ENCODE measurements at places on chromosomes 7 and 10.

DNA sequence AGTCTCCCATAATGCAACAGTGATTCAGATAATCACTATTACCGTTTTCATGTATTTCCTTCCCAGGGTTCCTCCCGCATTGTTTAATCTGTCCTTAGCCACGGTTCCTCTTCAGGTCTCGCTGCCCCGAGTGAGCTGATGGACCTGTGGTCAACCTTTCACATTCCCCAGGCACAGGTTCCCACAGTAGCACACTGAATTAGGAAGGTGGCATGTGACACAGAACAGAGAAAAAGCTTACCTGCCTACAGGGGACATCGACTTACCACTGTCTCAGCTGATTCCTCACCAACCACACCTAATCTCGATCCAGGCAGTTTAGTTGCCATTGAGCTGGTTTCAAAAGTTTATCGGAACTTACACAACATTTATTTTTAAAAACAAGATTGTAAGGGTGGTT is 72.2 kb downstream of the MTURN start:
- no peak for DNase-seq

GRCh38 chr10:132003282-132003924 is 21.7 kb upstream of the BNIP3 start:
- no peak for DNase-seq

DNA sequence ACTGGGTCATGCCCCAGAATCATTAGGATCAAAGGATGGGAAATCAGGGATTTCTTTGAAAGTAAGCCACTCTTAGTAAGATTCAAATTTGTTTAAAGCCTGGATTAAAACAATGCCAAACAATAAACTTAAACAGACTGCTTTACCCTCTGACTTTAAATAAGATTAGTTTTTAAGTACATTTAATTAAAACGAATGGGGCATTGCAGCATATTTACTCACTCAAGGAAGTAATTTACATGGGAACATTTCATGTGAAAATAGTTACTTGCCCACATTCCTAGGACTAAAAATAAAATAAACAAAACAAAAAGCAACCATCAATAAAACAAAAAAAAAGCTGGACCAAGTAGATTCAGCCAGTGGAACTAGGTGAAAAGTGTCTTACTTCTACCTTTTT is 7.8 kb downstream of the ABLIM1 start:
- no peak for DNase-seq

- DNase-seq: no peak
Observed at GRCh38 chr7:32218741-32219288, 148.6 kb upstream of the PDE1C start.

DNA sequence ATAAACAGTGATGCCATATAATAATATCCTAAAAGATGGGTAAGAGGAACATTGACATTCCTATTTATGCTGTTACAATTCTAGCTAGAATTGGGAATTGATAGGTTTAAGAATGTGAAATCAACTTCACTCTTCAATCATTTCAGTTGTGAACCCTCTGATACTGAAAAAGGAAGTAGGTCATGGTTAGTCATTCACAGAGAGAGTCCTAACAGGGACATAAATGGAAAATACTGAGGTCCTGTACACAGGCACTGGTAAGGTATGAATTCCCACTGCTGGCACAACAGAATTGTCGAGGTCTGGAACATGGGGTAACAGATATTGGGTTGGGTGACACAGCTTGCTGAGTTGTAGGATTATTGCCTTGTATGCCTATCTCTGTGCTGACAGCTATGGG is 289.4 kb upstream of the LRRN3 start:
- DNase-seq: no peak

DNA sequence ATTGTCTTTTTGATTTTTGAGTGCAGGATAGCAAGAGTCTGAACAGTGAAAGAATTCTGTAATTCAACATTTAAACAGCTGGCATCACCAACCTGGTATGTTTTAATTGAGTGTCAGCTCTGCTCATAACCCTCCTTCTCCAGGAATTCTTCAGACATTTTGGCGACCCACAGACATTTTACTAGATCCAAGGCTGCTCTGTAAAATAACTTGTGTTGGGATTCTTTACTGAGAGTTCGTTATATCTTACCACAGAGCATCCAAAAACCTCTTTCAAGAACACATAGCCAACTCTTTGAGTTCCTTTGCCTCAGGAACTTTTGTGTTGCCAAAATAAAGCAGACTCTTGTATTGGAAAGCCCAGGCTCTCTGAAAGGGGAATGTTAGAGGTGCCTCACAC is 27.7 kb upstream of the SORCS3 start:
- no peak for DNase-seq

DNA sequence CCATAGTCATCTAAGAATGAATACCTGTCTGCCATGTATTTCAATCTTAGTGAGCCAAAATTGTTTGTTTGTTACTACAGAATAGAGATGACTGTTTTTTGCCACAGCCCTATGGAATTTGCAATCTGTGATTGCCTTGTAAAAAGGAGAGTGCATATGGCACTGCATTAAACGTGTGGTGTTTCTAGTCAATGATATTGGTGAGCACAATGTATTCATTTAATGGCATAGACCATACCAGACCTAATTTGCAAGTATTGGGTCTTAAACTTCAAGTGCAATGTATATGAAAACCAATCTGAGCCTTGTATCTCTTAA is 11.3 kb downstream of the INSIG1 start:
- no peak for DNase-seq

- no peak for DNase-seq
Observed at GRCh38 chr7:20393021-20393610, 62.4 kb downstream of the ITGB8 start.

DNA sequence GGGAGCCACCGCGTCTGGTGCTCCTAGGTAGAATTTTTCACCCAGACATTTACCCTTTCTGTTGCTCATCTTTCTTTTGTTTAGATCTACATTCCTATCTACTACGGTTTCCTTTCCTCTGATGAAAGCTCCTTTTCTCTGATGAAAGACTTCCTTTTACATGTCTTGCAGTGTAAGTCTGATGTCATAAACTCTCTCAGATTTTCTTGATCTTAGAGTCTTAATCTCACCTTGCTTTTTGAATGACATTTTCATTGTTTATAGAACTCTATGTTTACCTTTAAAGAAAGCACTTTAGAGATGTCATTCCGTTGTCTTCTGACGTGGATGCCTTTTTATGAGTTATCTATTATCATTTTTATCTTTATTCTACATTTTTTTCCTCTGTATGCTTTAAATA is 171.8 kb upstream of the MTPN start:
- DNase-seq: no peak

DNA sequence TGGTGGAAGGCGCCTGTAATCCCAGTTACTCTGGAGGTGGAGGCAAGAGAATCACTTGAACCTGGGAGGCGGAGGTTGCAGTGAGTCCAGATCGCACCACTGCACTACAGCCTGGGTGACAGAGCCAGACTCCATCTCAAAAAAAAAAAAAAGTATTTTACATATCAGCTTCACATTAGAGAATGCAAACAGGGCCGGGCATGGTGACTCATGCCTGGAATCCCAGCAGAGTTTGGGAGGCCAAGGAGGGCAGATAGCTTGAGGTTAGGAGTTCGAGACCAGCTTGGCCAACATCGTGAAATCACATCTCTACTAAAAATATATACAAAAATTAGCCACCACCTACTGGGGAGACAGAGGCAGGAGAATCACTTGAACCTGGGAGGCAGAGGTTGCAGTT is 31.6 kb downstream of the USP54 start:
- no peak for DNase-seq

DNA sequence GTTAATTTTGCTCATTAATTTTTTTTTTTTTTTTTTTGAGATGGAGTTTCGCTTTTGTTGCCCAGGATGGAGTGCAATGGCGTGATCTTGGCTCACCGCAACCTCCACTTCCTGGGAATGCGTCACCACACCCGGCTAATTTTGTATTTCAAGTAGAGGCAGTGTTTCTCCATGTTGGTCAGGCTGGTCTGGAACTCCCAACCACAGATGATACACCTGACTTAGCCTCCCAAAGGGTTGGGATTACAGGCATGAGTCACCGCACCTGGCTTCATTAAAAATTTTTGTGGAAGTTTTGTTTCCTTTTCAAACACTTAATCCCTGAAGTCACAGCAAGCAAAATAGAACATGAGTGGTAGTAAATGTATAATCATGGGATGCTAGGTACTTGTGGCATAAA is 857.2 kb upstream of the PHF14 start:
- no peak for DNase-seq

- DNase-seq: no peak
Observed at GRCh38 chr10:114515298-114515914, 111.1 kb upstream of the AFAP1L2 start.

DNA sequence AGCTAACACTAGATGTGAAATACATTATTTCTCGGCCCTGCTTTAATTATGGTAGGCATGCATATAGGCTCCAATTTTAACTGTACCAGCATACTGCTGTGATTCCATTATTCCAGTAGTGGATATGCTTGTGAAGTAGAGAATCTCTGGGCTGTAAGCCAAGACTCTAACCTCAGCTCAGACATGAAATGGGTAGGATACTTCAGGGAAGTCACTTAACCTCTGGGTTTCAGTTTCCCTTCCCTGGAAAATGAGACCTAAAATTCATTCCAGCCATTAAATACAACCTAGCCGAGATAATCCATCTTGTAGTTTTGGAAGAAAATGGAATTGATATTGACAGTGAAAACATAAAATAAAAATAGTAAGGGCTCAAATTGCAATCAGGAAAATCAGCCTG is 59.6 kb upstream of the TRIL start:
- no peak for DNase-seq

GRCh38 chr7:117564080-117564479 is 84.3 kb downstream of the CFTR start:
- DNase-seq: no peak

- DNase-seq: no peak
Observed at GRCh38 chr7:64300641-64301405, 12.9 kb upstream of the ZNF736 start.

GRCh38 chr10:106043863-106044262 is 1120.6 kb downstream of the SORCS1 start:
- DNase-seq: no peak

DNA sequence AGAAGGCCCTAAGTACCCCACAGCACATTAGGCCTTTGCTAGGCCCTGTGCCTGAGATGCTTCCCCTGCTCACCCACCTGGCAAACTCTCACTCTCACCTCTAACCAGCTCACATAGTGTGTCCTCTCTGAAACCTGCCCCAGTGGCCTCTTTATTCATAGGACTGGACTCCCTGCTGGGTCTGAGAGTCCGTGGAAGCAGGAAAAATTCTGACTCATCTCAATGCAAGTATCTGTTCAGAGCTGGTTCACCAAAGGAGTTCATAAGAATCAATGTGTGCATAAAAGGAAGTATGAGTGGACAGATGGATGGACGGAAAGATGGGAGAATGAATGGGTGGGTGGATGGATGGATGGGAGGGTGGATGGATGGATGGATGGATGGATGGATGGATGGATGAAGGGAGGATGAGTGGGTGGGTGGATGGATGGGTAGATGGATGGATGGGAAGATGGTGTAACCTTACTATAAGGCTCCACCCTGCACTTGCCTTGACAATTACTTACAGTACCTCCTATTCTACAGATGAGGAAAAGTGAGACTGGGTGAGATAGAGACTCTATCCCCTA is 111.2 kb upstream of the ZMIZ1 start:
- DNase-seq: no peak

DNA sequence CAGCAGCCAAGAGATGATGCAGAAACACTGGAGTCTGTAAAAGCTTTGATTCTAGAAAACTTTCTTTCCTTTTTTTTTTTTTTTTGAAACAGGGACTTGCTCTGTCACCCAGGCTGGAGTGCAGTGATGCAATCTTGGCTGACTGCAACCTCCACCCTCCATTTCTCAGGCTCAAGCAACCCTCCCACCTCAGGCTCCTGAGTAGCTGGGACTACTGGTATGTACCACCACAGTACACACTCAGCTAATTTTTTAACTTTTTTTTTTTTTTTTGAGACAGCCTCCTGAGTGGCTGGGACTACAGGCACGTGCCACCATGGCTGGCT is 17.0 kb upstream of the BAG3 start:
- peak; percentile 68 for DNase-seq

DNA sequence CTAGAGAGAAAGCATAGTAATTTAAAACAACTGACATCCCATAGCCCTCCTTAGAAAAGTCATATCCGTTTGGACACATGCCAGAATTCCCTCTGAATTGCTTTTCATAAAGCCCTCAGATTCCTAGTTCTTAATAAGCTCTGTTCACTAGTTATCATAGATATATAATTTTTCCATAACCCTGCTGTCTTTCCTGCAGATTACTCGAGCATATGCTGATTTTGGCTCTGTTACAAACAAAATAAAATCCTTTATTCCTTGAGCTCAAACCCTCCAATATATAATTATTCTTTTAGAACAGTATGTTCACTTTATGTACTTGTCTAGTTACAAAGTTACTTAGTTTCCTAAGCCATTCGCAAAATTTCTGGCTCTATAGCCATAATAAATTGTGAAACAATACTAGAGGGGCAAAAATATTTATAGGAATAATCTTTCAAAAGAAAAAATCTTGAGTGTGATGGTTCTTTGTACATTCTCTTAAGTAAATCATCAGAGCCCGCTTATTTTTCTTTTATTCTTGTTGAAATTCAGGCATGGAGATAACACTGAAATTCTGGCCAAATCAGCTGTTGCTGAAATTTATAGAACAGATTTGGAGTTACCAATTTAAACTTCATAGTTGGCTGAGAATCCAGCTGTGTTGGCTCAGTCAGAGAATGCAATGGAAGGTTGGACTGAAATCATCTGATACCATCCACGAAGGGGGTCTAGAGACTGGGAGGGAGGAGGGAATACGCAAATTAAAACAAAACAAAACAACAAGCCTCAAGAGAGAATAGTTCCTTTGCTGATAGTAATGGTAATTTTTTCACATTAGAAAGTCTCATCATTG is 146.1 kb upstream of the TMEM196 start:
- DNase-seq: no peak

GRCh38 chr10:110773693-110774068 is 98.0 kb upstream of the PDCD4 start:
- DNase-seq: no peak

GRCh38 chr7:28168393-28169158 is 12.0 kb downstream of the JAZF1 start:
- DNase-seq: no peak

GRCh38 chr10:10579709-10580108 is 438.0 kb upstream of the CELF2 start:
- no peak for DNase-seq

DNA sequence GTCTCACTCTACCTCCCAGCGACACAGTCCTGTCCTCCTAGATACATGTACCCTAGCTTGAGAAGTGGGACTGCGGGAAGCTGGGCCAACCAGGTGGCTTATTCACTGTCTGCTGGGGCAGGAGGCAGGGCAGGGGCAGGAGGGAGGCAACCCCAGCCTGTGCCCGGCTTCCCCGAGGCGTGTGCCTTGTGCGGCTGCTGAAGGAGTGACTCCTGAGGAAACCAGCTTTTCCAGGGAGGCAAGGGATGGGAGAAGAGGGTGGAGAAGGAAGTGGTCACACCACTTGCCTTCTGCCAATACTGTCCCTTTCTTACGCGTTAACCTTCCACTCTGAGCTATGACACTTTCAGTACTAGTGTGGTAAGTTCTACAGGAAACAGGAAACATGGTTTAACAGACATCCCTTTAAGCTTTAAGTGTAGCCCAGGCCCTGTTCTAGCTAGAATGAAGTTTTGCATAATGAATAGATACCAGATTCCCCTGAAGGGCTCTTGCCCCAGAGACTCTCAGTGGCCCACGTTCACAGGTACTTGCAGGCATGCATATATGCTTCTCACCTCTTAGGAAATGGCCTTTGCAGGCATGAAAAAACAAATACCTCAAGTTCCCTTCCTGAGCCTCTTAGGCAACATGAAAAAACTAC is 40.6 kb downstream of the SYPL1 start:
- DNase-seq: peak; percentile 39

GRCh38 chr10:64528294-64529002 is 1007.2 kb downstream of the REEP3 start:
- no peak for DNase-seq

GRCh38 chr7:116772926-116773749 is 89.2 kb upstream of the CAPZA2 start:
- DNase-seq: no peak
